ENCODE measurements at places on chromosomes 13 and 19.

DNA sequence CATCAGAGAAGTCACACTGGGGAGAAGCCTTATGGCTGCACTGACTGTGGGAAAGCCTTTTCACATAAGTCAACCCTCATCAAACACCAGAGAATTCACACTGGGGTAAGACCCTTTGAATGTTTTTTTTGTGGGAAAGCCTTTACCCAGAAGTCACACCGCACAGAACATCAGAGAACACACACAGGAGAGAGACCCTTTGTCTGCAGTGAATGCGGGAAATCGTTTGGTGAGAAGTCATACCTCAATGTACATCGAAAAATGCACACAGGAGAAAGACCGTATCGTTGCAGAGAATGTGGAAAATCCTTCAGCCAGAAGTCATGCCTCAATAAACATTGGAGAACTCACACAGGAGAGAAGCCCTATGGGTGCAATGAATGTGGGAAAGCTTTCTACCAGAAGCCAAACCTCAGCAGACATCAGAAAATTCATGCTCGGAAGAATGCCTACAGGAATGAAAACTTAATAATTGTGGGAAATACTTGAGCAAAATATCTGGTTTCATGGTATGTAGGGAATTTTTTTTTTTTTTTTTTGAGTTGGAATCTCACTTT, 30.7 kb downstream of the ZNF793 start:
- no peak for DNase-seq

GRCh38 chr13:20489185-20489820, 36.4 kb downstream of the CRYL1 start:
- no peak for DNase-seq

- DNase-seq: no peak
These were observed 20.3 kb downstream of the ZNF433 start for GRCh38 chr19:12015015-12015752.

DNA sequence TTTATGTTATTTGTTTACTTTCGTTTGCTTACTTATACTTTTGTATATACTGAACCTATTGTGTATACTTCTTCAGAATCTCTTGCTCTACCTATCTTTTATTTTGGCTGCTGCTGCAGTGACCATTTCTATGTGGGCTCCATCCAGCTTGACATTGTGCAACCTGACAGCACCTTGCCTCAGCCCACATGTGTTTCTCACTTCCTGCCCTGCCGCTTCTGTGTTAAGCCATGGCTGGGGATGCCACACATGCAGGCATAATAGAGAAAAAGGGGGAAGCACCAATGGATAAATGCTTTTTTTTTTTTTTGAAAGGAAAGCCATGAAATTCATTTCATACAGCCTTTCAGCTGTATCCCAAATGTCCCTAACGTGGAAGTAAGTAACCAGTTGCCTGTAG, 147.6 kb downstream of the RBM26 start:
- no peak for DNase-seq

DNA sequence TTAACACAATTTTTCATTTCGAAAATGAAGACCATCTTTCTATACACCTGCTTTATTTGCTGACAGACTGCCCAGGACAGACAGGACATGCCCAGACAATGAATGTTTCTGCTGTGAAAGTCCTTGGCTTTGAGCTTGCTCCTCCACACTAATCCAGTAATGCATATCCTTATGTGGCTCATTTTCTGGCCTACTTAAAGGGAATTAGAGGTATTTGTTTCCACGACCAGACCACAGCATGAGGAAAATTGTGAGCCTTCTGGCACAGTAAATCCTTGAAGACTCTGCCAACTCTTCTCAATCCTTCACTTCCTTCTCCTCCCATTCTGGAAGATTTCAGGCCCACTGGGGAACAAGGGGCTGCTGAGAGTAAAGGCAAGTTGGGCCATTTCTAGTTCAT, 25.7 kb downstream of the CCDC70 start:
- no peak for DNase-seq

DNA sequence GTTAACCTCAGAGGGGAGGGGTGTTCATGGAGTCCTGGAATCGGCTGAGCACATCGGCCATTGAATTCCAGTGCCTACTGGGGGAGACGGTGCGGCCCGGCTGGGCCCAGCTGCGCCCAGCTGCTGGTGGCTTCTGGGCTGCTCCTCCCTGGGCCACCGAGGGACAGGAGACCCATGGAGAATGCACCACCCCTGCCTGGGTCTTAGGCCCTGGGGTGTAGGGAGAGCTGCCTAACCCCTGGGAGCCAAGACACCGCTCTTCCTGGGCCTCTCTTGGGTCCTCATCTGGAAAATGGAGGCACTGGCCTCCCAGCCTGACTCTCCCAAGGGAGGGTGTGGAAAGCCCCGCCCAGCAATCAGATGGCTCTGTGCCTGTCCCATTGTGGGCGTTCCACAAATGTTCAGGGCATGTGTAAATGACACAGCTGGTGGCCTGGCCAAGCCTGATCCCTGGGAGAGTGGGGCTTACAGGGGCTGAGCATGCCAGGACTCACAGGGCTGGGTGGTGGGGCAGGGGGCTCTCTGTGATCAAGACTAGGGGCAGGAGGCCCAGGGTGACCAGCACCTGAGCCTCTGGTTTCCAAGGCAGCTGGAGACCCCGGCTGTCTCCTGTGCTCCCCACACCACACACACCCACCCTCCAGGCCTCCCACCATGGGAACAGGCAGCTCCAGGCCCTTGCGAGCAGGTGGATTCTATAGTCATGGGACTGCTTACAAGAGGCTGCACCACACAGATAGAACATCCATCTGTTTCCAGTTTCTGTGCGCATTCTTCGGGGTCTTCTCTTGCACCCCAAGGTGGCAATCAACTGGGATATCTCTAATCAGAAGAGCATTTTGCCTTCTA, 150.9 kb downstream of the URI1 start:
- DNase-seq: no peak

DNA sequence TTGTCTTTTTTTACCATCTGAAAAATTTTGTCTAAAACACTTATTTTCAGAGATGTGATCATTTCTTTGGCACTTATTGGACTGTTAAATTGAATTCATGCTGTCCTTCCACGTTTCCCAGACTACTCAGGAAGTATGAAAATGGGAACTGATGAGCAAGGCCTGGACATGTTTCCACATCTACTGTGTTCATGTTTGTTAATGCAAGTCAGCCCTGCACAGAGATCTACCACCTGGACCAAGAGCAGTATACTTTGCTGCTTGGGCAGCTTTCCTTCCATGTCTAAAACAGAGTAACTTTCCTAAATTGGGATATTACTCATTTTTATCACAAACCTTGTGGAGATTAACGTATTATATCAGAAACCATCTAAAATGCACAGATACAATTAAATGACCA, 687.4 kb downstream of the DIAPH3 start:
- DNase-seq: no peak

DNA sequence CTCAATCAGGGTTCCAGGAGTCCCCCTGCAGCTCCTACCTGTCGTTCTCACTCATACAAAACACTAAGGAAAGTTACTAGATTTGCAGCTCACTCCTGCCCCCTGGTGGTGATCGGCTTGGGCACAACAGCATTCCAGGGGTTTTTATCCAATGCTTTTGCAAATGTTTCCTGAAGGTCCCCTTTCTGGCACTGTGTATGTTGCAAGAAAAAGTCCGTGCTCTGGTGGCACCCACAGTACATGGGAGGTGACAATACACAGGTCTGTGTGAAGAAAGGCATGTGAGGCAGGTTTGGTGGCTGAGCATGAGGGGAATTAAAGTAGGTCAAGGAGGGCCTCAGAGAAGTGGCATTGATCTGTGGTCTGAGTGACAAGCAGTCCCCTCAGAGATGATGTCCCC, 8.6 kb upstream of the TYK2 start:
- DNase-seq: peak; percentile 69

DNA sequence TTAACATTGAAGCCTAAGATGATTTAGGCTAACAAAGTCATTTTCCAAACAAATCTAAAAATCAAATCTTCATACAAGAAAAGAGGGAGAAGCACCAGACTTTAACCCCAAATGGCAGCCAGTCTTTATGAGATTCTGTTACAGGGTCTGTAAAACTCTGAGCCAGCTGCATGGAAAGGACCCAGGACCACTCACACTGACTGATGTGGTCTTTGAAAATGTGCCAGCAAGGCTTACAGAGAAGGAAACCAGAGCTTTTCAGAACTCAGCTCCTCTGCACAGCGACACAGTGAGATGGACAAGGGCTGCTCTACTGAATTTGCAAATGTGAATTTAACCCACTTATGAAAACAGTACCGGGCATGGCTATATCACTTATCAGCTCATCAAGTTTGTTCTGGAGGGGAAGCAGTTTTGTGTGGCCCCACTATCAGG, 98.8 kb upstream of the SERP2 start:
- DNase-seq: no peak

GRCh38 chr19:2170219-2170618, 6.5 kb downstream of the DOT1L start:
- DNase-seq: no peak

GRCh38 chr13:24995225-24995804, 100.6 kb upstream of the PABPC3 start:
- DNase-seq: peak; percentile 58

DNA sequence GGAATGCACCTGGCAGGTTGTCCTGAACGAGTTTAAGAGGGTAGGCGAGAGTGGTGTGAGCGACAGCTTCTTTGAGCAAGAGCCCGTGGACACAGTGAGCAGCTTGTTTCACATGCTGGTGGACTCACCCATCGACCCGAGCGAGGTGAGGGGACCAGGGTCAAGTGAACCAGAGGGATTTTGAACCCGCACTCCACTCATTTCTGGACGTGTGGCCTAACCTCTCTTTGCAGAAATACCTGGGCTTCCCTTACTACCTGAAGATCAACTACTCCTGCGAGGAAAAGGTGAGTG, 1.7 kb downstream of the CATSPERG start:
- DNase-seq: no peak

- no peak for DNase-seq
These were observed 8.2 kb upstream of the OR1M1 start for GRCh38 chr19:9078651-9079050.

- DNase-seq: no peak
These were observed 45.3 kb upstream of the ZNF599 start for GRCh38 chr19:34818270-34818669.

- DNase-seq: no peak
These were observed 44.7 kb downstream of the DHRS12 start for GRCh38 chr13:51759240-51759639.

DNA sequence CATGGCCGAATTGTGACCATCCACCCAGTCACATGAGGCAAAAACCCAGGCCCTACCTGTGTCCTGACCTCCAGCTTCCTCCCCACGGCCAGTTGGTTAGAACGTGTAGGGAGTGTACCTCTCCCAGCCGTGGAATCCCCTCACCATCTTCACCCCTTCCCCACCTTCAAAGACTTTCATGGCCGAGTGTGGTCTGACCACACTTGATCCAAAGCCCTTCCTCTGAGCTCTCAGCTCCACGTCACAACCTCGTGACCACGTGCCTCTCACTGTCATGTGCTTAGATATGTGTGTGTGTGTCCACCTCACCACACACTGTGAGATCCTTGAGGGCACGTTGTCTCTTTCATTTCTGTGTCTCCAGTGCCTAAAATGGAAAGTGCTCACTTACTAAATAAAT, 48.6 kb upstream of the UBE2L5 start:
- DNase-seq: no peak

DNA sequence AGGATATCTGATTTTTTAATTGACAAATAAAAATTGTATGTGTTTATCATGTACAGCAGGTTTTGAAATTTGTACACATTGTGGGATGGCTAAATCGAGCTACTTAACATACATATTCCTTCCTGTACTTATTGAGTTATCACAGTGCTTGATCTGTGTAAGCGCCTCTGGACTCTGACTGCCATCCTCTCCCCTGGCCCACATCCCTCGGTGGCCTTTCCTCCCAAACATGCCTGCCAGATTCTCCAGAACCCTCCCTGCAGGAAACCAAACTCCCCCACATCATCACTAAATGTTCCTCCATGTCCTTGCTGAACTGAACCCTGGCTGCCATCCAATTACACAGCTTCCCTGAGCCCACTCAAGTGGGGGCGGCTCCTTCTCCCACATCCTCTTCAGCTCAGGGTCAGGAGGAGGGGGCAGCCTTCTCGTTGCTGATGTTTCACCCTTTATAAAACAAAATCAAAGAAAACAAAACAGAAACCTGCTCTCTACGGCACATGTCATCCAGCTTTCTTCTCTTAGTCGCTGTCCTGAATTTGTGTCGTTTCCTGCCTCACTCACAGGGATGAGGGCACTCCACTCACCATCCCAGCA, 97.1 kb upstream of the SPATA13 start:
- peak; percentile 12 for DNase-seq
